ENCODE measurements at places on chromosomes 13 and 19.

DNA sequence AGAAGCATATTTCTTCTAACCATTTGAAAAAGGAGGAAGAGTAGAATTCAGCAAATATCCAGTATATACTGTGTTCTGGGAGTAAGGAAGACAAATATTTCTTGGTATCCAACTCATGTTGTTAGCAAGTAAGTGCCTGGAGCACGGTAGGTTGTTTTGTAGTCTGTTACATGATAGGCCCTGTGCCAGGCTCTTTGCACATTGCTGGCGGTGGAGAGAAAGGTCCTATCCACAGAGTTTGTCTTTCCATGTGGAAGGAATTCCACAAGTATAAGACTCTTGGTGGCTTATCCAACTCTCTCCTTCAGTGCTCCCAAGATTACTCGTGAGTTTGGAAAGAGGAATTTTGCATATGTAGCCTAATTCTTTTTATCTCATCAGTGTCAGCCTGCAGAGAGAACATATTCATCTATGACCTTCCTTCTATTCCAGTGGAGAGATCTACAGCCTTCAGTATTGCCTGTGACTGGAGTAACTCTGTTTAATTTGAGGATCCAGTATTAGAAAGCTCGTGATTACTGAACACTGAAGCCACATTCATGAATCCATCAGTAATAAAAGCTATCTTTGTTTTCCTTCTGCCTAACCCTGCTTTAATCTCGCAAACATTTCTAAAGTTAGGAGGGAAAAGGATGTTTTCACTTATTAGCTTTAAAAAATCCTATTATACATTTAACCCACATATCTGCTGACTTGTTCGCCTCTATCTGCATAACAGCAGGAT lies 183.9 kb upstream of the CSNK1A1L start:
- no peak for DNase-seq

DNA sequence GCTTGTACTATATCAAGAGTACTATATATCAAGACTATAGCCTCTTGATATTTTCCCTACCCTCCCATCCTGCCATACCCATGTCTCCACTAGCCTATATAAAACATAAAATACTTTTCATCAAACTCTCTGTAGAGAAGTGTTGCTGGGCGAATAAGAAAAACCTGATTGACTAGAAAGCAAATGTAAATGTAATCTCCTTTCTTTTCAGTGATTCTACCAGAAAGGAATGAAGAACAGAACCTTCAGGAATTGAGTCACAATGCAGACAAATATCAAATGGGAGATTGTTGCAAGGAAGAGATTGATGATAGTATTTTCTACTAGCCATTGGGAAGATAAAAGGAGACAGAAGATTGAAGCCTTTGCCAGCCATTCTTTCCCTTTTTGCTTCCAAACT lies 89.2 kb downstream of the KCNRG start:
- DNase-seq: no peak

DNA sequence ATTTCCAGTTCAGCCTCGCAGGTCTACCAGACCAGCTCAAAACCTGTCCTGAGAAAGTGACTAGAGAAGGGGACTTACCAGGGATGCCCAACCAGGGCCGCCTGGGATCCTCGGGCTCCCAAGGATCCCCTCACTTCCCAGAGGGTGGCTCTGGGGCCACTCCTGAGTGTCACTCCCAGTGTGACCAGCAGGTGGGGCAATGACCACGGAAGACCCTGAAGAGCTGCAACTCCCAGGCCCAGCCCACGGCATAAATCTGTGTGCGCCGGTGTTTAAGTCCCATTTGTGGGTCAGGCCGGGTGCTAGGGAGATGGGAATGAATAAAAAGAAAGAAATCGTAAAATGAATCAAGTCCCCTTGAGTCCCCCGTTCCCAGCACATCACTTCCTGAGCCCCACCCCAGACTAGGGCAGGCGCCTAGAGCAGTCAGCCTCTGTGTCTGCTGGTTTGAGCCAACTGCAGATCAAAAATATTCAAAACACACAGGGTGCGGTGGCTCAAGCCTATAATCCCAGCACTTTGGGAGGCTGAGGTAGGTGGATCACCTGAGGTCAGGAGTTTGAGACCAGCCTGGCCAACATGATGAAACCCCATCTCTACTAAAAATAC lies 10.7 kb downstream of the PTGIR start:
- peak; percentile 60 for DNase-seq

- no peak for DNase-seq
Measured at GRCh38 chr13:110590577-110590976, 24.8 kb upstream of the NAXD start.

GRCh38 chr19:48635263-48635965 lies 1.8 kb downstream of the DBP start:
- DNase-seq: peak; percentile 71

- no peak for DNase-seq
Measured at GRCh38 chr13:19742643-19743042, 40.1 kb downstream of the PSPC1 start.

- DNase-seq: no peak
Measured at GRCh38 chr13:76715075-76715474, 171.1 kb downstream of the KCTD12 start.

GRCh38 chr13:35388441-35389355 lies 87.8 kb downstream of the MAB21L1 start:
- DNase-seq: no peak

DNA sequence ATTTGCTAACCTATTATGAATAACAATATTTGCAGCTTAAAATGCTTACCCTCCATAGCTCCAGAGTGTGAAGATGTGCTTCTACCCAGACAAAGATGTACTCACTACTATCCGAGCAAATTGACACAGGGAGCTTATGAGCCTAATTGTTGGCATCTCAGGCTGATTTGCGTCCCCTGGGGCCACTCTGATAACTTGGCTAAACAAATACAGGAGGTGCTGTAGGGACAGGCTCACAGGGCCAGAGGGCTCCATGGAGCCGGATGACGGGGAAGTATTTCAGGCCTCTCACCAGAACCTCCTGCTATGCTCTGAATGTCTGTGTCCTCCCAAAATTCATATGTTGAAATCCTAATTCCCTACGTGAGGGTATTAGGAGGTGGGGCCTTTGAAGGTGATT lies 26.7 kb upstream of the C19orf12 start:
- DNase-seq: no peak

DNA sequence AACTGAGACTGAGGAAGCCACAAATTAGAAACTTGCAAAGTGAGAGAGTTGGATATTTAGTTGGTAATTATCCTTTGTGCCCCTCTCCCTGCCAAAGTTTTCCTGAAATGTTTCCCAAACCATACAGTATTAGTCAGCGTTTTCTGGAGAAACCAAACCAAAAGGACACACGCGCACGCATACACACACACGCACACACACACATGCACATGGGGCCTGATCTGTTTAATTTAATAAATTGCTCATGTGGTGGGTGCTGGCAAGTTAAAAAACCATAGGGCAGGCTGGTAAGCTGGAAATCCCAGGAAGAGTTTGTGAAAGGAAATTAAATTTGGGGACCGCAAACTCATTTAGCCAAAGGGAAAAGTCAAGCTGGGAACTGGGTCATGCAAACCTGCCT lies 11.7 kb upstream of the CYSLTR2 start:
- no peak for DNase-seq

DNA sequence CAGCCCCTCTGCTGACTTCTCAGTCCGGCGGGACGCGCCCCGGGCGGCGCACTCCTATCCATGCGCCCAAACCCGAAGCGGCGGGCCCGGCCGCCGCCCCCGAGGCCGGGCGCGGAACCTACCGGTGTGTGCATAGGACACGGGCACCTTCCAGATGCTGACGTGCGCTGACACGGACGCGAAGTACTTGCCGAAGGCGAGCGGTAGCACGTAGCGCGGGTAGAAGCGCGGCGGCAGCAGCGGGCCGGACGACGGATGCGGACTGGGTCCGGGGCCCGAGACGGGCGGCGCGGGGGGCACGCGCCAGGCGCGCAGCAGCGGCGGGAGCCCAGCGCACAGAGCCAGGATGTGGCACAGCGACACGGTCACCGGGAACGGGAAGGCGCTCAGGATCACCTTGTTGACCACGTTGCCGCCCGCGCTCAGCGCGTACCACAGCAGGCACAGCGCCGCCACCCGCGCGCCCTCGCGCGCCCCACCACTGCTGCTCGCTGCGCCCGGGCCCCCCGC lies 338 bp downstream of the SLC35E1 start:
- DNase-seq: no peak

- no peak for DNase-seq
Measured at GRCh38 chr13:110381029-110381360, 73.9 kb downstream of the COL4A2 start.

DNA sequence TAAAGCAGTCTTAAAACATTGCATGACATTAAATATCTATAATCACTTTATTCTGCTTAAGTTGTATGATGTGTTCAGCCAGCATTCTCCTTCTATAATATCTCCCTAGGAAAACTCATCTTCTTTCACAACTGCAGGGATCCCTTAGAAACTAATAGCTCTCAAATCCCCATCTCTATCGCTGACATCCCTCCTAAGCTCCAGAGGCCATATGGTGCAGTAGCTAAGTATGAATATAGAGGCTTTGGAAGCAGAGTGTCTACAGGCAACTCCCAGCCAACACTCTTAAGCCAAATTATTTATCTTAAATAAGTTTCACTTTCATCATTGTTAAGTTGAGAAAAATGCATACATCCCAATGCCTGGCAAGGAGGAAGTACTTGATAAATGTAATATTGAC lies 349.5 kb upstream of the MIR17HG start:
- no peak for DNase-seq

GRCh38 chr13:51035469-51035868 lies 75.6 kb downstream of the C13orf42 start:
- DNase-seq: no peak

DNA sequence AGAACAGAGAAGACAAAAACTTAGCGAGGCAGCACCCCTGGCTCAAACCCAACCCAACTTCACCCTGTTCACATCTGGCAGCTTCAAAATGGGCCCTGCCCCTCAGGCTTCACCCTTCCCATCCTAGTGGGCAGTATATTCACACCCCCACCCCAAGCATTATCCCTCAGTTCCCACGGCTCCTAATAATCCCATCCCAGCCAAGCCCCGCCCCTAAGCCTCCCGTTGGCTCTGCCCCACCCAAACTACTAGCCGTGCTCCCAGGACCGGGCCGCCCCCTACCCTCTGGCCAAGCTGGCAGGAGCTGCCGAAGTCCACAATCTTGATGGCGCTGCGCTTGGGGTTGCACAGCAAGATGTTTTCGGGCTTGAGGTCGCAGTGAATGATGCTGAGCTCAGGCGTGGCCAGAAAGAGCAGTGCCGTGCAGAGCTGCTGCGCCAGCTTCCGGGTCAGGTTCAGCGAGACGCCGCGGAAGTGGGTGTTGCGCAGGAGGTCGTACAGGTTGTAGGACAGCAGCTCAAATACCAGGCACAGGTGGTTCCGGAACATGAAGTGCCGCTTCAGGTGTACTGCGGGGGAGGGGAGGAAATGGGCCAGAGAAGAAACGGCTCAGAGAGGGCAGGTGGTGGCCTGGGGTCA lies 5.8 kb downstream of the DYRK1B start:
- no peak for DNase-seq

DNA sequence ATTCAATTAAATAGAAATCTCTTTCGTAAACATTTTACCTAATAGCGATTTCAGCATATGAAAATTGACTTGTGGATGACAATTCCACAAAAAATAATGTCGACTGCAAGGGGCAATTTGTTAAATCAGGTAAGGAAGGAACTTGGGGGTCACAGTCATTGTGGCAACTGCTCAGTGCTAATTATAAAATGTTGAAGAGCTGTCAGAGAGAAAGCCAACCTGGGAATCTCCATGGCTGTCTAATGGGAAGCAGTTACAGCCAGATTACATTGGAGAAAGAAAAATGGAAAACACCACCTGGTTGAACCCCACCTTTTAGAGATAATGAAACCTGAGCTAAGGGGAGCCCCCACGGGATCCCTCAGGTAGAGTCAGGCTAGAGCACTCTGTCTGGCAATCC lies 373.9 kb downstream of the FOXO1 start:
- no peak for DNase-seq

- DNase-seq: no peak
Measured at GRCh38 chr19:35037716-35038622, 3.6 kb upstream of the HPN start.

GRCh38 chr13:113781571-113781970 lies 22.5 kb downstream of the TMEM255B start:
- no peak for DNase-seq

GRCh38 chr13:93307136-93307535 lies 80.5 kb downstream of the GPC6 start:
- DNase-seq: no peak

GRCh38 chr19:41445575-41445974 lies 2.6 kb downstream of the ERICH4 start:
- DNase-seq: no peak

DNA sequence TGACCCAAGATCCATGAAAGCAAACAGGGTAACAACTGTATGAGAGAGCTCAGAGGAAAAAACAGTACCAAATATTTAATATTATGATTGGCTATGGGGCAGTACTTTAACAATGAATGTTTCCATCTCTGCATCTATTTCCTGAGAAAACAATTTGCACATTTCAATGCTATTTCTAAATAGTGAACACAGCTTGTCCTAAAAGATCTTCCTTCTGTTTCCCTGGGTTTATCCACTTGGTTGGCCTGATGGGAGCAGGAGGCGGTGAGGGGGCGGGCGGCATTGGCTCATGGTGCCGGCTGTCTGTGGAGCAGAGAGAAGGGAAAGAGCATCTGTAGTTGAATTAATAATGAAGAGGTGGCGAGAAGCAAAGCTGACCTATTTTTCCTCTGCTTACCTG lies 291.4 kb downstream of the DCLK1 start:
- DNase-seq: no peak
